ENCODE measurements at places on chromosomes 6 and 20. TPM values are rescaled to one million over a fixed set of nuclear protein-coding genes. Genes with fewer than 3 reads are reported as not detected.

- DNase-seq, result no peak
These were observed 714.5 kb upstream of the EYS start for GRCh38 chr6:66421570-66421969.

COX4I2 gene
- not detected for total RNA-seq

DNA sequence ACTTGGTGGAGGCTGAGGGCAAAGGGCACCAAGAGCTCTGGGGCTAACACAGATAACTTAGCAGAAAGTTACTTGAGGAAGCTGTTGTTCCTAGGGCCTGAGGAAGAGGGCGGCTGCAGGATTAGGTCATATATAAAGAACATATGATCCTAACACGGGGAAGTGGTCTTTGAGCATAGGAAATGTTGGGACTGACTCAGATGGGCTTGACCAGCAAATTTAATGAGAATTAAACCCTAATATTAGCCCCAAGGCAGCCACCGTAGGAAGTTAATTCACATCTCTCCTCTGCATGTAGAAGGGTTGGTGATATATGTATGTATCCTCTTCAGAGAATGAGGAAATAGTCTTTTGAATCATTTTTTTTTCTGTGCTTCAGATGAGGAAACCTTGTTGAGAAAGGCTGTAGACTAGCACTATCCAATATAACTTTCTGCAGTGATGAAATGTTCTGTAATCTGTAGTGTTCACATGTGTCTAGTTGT, 9.2 kb upstream of the ZBTB9 start:
- DNase-seq, result no peak

DNA sequence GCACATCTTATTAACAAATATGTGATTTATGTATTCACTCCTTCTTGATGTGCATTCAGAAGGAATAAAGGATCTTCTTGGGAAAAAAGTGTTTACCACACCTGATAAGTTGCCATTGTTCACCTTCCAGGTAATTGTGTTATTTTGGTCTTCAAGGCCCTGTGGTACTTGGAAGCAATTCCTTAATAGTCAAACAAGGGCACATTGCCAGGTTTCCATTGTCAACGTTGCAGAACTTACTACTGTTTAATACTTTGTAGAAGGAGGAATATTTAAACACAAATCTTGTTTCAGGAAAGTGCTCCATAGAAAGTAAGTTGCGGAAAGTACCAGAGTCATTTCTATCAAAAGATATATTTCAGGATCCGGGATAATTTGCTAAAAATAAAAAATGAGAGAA, 129.5 kb upstream of the SGK1 start:
- no peak for DNase-seq

DNA sequence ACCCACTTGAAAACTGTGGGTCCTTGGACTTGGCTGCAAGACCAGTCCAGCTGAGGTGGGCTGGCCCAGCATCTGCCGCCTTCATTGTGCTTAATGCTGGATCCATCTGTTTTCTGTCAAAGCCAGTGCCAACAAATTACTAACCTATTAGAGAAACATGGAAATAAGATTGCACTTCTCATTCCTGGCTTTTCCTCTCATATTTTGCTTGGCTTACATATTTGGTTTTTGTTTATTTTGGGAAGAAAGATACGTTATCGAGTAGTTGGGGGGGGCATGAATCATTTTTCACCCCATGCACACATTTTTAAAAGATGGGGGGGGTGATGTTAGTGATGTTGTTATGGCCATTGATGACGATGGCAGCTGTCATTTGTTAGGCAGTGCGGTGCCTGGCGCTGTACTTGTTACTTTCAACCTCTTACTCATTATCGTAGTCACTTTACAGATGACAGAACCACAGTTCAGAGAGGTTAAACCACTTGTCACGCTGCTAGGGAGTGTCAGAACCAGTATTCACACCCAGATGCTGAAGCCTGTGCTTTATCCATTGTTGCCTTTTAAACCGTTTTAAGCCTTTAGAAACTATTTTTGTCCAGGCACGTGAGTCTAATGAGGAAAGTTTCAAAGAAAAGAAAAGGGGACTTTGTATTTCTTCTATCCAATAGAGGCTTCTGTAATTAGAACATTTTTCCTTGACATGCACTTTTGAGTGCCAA, 180.0 kb downstream of the TMEM242 start:
- no peak for DNase-seq

- DNase-seq, result peak; percentile 6
These were observed 91.7 kb upstream of the PDE7B start for GRCh38 chr6:135759831-135760230.

KCNK5 gene
- not detected for total RNA-seq

SIRPG gene
- not detected for total RNA-seq

DNA sequence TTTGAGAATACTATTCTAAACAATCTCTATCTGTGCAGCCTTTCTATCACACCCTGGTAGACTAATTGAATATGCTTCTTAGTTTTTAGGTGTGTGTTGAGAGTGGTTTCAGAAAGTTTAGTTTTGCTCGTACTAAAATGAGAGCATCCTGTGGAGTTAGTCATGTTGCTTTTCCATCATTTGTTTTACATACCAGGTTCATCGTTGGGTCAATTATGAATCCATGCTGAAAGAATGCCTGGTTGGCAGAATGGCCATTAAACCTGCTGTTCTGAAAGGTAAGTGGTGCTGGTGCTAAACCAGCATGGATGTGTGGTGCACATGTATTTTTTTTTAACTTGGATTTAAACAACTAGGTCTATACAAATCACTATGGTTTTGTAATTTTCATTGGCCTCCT, 49.3 kb downstream of the CYB5R4 start:
- no peak for DNase-seq

DNA sequence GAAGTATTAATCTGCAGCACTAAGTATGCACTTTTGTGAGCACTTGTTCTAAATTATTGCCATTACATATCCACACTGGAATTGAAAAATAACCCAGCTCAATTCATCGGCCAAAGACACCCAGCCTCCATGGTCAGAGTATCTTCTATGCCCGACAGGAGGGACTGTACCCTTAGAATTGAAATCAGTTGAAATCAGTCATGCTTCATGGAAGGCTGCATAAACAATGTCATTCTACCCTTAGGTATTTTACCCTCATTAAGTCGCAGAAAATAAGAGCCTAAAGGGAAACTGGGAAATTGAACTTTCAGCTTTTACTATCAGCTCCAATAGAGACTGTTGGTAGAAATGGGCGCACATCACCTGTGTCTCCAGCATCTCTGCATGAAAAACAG, 2.9 kb upstream of the RAMACL start:
- peak; percentile 5 for DNase-seq

CDSN gene
- total RNA-seq, result not detected

RAET1G gene
- total RNA-seq, result not detected

KIF13A gene
- total RNA-seq, result 0.30 TPM

PREP gene
- total RNA-seq, result 27.0 TPM

- no peak for DNase-seq
These were observed 93.8 kb upstream of the RNF217 start for GRCh38 chr6:124868481-124868880.

DNA sequence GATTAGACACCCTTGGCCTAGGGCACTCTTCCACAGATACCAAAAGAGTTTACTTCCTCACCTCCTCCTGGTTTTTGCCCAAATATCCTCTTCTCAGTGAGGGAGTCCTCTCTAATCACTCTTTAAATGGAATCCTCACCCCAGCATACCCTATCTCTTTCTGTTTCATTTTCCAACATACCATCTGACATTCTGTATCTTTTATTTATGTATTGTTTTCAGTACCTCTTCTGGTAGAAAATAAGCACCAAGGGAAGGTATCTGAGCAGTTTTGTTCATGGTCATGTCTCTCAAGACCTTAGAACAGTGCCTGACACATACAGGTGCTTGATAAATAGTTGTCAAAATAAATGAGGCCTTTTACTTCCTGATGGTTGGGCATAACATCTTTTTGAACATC, 55.1 kb downstream of the KIAA0408 start:
- DNase-seq, result no peak

GRCh38 chr20:48808382-48809034, 19.3 kb downstream of the PREX1 start:
- no peak for DNase-seq

DNA sequence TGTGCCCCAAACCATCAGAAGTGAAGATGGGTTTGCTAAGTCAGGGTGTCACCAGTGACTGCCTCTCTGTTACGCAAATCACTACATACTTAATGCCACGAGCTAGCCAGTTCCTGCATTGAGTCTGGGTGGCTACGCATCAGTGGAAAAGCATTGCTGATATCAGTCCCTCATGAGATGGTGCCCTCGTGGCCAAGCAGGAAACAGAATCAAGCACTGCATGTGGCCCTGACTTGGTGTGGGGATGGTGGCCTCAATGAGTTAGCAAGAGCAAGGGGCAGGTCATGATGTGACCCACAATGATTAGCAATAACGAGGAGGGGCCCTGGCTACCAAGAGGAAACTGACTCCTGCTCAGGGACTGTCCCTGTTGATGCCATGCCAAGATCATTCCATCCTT, 51.6 kb upstream of the FNDC1 start:
- peak; percentile 60 for DNase-seq

DNA sequence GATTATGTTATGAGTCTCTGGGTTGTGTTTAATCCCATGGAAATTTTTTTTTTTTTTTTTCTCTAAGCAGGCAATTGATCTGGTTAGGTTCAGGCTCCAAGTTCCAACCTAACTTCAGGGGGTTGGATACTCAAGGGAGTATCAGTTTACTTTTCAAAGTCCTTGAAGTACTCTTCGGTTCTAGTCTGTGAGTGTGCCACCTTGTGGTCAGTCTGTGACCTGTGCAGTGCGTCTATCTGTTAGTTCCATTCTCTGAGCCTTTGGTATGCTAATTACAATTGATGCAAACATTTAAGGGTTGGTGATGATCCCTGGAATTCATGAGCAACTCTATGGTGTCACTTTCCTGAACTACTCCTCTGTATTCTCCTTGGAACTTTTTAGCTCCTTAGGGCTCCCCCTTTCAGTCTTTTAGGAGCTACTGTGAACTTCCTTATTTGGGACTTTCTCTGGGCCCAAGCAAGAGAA, 342.0 kb downstream of the SOX4 start:
- peak; percentile 68 for DNase-seq

- no peak for DNase-seq
These were observed 63.0 kb downstream of the HUS1B start for GRCh38 chr6:593907-594212.

GRCh38 chr6:24752503-24752902, 22.2 kb upstream of the GMNN start:
- no peak for DNase-seq

DNA sequence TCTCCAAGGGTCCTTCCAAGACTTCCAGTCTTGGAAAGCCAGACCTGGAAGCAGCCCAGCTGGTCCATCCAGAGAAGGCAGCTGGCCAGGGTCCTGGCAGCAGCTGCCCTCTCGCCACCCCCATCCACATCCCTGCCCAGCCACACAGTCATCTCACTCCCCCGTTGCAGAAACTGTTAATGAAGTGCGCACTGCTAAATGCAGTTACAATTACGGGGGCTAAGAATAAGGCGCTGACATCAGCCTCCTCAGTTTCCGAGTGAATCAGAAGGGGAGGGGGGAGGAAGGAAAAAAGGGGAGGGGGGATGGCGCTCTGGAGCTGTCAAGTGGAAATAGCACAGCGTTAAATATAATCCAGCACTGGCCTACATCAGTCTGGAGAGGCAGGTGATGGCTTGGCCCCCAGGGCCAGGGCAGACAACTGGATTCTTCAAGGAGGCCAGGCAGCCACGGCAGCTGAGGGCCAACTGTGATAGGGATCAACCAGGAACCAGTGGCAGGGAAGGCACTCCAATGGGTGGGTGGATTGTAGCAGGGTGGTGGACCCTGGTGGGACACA, 6.9 kb downstream of the RIMS4 start:
- DNase-seq, result no peak

- no peak for DNase-seq
These were observed 158.1 kb downstream of the QKI start for GRCh38 chr6:163572612-163573011.

FERMT1 gene
- not detected for total RNA-seq

DNA sequence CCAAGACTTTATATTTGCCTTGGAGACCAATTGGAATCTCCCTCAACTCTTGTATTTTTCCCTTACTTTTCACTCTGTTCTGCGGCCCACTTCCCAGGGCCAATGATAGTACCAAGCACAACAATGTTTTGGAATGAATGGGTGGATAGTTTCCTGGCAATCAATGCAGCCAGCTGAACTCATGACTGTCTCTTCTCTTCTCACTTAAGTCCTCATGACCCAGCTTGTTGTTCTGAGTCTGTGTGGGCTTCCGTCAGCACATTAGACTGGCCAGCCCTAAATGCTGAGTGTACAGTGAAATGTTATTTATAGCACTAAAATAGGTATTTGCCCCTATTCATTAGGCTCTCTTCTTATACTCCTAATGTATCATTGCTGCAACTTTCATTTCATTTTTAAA, 5.6 kb upstream of the MBOAT1 start:
- DNase-seq, result no peak

DNA sequence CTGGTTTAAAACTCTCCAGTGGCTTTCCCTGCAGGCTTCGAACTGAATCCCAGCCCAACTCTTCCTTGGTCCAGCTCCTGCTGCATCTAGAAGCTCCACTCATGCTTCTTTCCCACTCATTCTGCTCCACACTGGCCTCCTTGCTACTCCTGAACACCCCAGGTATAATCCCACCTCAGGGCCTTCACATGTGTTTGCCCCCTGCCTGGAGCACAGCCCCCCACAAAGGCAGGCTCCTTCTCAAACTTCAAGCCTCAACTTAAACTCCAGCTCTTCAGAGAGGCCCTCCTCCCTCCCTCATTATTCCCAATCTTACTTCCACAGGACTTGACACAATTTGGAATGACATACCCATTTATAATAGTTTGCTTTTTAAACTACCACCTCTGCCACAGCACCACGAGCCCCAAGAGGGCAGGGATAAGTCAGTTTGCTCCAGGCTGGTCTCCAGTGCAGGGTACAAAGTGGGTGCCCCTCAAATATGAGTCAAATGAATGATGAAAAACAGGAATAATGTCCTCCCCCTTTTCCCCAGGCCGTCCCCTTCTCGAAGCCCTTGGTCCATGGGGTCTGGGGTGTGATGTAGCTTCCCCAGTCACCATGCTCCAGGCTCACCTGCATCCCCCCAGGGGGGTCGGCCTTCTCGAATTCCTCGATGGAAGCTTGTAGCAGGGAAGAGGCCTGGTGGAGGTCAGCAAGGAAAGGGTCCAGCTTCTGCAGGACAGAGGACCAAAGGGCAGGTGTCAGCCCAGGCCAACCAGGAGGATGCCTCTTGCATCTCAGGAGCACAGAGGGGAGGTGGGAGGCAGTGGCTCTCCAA, 37.4 kb downstream of the KIAA1755 start:
- no peak for DNase-seq

GRCh38 chr6:34745277-34746103, 11.8 kb upstream of the SNRPC start:
- DNase-seq, result no peak

GRCh38 chr20:39214828-39215227, 252.7 kb downstream of the DHX35 start:
- no peak for DNase-seq
